HT1080 (cell line): ENCODE measurements at places on chromosomes 1 and 21. TPM values are rescaled to one million over a fixed set of nuclear protein-coding genes. Genes with fewer than 3 reads are reported as not detected.

The SLX9 gene
- 26.3 and 31.2 TPM in 2 replicates for total RNA-seq

DNA sequence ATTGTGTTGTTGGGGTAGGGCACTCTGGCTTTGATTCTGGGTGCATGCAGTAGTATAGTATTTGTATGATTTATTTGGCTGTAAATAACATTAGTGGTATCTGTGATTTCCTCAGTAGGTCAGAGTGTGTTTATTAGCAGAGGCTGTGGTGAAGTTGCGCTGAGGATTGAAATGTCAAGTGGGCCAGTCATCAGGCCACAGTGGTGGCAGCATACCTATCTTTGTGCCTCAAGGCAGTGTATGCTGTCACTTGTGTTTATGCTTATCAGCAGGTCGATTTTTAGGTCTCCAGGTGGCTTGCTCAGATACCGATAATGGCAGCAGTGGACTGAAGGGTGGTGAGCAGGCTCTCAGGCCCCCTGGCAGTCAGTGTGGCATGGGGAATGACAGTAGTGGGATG, 11.3 kb downstream of the LY9 start:
- no peak for DNase-seq

The COQ8A gene
- 35.8 and 38.6 TPM in 2 replicates for total RNA-seq

DNA sequence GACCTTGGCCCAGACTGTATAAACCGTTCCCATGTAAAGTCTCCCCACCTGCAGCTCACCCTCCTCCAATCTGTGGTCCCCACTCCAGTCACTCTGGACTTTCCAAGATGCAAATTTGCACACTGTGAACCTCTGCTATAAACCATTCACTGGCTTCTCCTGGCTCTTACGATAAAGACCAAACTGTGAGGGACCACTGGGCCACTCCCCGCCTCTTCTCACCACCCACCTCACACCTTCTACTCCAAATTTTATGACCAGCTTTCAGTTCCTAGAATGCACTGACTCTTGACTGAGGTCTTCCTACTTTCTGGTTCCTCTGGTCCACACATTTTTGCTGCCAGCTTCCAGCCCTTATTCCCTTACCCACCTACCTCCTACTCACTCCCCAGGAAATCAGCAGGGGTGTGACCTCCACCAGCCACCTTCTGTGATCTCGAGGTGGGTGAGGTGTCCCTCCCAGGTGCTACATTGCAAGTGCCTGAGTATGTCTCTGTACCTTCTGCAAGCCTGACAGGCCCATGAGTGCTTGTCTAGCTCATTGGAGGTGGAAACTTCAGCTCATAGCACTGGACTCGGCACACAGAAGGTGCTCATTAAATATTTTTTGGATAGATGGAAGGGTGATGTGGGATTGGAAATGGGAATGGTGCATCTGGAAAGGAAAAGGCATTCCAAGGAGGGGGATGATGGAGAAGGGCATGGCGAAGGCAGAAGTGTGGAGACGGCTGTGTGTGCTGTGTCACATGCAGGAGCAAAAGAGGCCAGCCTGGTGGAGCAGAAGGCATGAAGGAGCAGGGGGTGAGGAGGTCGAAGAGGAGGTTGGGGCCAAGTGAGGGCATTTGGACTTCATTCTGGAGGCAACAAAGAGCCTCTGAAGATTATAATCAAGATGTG, 15.6 kb upstream of the CSF1 start:
- no peak for DNase-seq

DNA sequence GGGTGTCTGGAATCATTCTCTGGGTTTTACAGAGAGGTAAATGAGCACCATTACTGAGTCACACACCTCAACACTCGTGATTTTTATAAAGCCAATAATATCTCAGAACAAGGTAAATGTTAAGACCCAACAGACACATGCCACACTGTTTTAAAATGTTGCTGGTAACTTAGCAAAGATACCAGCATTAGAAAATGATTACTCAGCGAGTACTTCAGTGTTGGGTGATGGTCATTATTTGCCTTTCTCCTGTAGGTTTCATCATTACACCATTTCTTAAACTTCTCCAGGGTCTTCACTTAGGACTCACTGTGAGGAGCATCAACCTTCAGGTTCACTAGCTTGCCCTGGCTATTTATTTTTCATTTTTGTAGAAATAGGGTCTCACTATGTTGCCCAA, 6.9 kb upstream of the C4BPB start:
- no peak for DNase-seq

DNA sequence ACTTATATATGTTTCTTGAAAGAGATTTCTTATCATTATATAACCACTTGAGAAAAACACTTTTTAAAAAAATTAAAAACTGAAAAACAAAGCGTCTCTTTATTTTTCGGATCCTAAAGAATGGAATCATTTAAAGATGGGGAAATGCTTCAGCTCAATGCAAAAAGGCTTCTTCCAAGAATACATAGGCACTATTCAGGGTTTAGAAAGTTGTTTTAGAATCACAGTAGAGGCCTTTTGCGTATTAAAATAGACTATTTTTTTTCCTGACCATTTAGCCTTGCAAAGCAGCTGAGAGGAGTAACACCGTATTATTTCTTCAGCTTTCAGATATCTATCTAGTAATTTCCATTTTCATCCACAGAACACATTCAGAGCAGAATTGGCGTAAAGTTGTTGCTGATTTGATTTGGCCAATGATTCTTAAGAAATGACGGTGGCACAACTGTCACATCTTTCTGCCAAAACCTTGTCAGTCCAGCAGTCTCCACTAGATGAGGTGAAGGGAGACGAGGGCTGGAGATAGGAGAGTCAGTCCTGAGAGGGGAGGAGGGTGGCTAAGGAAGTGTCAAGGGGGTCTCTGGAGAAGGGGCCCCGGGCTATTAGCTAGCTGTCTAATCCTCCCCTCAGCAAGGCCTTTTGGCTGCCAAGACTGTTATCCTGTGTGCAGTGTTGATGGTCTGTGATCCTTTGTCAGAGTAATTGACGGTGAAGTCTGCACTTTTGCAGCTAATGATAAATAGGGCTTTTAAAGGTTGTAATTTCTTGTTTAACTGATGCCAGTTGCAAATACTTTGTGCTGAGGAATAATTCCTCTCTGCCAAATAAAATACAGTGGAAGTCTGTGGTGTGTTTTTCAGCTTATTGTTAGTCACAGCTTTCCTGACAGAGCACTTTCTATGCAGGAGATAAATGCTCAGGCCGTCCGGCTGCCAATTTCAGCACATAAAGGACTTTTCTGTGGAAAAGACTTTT, 34.7 kb downstream of the PRRX1 start:
- no peak for DNase-seq

DNA sequence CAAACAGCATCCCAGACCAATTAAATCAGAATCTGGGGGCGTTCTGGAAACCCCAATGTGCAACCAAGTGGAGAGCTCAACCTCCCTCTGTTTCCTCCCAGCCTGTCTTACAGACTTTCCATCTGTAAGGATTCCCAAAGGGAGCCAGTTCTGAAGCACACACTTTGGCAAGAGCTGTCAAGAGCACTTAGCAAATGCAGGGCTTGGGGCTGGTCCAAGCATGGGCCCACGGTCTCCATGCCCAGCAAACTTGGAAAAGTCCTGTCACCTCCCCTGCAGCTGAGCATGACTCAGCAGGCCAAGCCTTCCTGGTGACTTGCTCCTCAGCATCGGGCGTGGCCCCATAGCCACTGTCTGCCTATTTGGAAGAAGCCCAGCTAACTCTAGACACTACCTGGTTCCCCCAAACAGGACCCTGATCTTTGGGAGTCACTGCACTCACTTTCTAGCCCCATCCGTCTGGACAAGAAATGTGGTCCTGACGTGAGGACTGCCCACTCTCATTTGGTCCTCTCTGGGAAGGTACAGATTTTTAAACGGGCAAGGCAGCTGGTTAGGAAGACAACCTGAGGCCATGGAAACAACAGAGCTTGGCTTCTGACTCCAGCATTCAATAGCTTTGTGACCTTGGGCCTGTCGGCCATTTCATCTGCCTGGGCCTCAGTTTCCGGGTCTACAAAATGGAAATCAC, 16.9 kb downstream of the SLC2A1 start:
- DNase-seq: peak; percentile 89

- no peak for DNase-seq
Measured at GRCh38 chr1:158249646-158250045, 4.6 kb upstream of the CD1A start.

The DBT gene
- 1.8 and 2.8 TPM in 2 replicates for total RNA-seq

DNA sequence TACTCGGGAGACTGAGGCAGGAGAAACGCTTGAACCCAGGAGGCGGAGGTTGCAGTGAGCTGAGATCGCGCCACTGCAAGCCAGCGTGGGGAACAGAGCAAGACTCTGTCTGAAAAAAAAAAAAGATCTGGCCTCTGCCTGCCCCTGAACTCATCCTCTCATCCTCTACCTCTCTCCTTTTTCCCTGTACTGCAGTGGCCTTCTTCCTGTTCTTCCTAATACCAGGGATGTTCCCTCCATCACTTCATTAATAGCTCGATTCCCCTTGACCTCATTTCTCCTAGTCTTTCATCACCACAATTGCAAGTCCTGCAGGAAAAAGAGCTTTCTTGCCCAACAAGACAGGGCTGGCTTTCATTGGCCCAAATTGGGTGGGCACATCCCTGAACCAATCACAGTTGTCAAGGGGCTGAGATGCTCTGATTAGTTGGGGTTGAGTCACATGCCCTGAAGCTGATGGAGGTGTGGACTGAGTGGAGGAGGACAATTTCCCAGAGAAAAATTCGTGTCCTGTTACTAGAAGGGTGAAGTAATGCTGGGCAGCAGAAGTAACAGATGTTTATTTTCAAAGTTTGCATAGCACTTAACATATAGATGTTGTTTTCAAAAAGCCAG, 86.8 kb upstream of the PUM1 start:
- peak; percentile 59 for DNase-seq

DNA sequence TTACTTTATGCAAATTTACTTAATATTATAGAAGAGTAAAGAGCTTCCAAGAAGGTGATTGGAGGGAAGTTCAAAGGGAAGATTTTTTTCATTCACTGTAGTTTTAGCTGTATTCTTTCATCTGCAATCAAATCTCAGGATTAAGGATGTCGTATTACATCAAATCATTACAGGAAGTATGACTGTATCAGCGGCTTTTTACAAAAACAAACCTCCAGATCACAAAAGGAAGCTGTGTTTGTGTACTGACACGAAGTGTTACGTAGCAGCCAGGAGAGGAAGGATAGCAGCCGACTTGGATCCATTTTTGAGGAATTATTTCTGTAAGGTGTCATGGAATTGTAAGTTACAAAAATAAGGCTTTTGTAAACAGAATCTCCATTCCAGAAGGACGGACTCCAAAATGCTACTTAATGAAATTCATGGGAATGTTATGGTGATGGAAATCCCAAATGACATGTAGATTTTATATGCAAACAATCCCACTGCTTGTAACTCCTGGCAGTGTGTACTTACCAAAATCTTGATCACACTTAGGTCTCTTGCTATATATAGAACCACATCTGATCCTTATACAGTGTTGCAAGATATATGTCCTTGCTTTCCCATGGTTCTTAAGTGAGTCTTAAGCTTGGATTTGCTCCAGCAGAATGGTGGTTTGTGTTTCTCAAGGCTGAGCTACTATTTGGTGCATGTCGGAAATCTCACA, 49.8 kb downstream of the KCNJ15 start:
- DNase-seq: peak; percentile 94

DNA sequence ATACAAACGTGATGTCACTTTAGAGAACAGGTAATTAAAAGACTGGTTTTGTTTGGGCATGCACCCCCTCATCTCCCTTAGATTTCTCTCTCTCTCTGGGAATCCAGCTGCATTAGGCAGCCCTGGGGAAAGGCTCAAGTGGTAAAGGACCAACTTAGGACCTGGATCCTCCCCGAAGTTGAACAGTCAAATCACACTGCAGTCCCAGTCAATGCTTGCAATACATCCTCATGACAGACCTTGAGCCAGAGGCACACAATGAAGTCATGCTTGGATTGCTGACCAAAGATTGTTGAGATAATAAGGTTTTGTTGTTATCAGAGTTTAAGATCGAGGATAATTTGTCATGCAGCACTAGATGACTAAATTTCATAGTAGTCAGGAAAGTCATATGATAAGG, 1285.8 kb upstream of the NCAM2 start:
- DNase-seq: peak; percentile 1

- no peak for DNase-seq
Measured at GRCh38 chr21:36024782-36025181, 35.5 kb downstream of the SETD4 start.

DNA sequence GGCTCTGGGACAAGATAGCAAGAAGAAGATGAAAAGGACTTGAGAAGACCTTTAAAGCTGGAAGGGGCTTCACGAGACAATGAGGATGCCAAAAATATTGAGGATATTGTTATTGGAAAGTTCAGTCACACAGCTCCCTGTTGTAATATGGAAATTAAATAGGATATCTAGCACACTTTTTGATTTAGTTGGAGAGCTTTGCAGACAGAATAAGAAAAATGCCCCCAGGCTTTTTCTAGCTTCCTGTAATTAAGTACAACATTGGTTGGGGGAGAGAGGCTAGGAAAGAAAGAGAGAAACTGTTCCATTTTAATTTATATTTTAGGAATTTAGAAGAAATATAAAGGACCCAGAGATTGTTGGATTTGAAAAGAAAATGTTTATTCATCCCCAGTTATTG, 27.5 kb downstream of the RBM11 start:
- no peak for DNase-seq

GRCh38 chr1:90579212-90579802, 137.8 kb downstream of the BARHL2 start:
- DNase-seq: peak; percentile 24

DNA sequence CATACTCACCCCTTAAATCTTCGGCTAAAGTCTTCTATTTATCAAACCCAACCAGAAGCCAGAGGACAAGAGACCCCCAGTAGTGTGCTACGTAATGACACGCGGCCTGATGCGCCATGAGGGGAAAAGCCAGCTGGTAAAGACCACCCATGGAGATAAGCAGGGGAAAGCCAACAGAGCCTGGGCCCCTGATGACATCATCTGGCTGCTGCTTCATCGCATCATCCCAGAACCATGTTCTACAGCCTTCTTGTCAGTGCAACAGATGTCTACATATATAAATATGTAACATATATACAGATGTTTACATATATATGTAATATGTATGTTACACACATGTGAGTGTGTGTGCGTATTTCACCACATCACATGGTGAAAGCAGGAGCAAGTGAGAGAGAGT, 81.7 kb upstream of the VANGL1 start:
- DNase-seq: no peak

The C2CD2 gene
- total RNA-seq: 21.5 and 21.7 TPM in 2 replicates

GRCh38 chr1:62727656-62728407, 39.6 kb upstream of the DOCK7 start:
- DNase-seq: no peak

The LENEP gene
- 0.64 TPM in 1 of 2 replicates, not detected in the other for total RNA-seq

DNA sequence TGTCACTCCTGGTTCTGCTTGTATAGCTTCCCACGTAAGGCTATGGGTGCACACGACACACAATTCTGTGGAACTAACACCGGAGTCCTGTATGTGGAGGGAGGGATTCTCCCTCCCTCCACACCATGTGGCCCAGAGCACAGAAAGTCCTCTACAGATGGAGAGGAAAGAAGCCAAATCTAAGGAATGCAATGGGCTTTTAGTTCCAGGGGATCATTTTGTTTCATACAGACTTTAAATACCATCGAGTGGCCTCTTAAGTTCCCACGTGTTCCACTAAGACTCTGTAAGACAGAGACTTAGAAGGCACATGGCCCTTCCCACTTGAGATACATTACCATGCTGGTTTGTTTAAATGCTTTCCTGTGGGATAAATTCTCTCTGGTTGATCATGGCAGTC, 156.0 kb downstream of the TGFB2 start:
- no peak for DNase-seq

The FAM163A gene
- total RNA-seq: not detected in 2 replicates

- DNase-seq: no peak
Measured at GRCh38 chr1:164423136-164423535, 135.8 kb upstream of the PBX1 start.

The CR1L gene
- not detected in 2 replicates for total RNA-seq
